Chondrocyte (in vitro differentiated cells): ENCODE measurements at places on chromosomes 16 and 17. TPM values are rescaled to one million over a fixed set of nuclear protein-coding genes. Genes with fewer than 3 reads are reported as not detected.

DNA sequence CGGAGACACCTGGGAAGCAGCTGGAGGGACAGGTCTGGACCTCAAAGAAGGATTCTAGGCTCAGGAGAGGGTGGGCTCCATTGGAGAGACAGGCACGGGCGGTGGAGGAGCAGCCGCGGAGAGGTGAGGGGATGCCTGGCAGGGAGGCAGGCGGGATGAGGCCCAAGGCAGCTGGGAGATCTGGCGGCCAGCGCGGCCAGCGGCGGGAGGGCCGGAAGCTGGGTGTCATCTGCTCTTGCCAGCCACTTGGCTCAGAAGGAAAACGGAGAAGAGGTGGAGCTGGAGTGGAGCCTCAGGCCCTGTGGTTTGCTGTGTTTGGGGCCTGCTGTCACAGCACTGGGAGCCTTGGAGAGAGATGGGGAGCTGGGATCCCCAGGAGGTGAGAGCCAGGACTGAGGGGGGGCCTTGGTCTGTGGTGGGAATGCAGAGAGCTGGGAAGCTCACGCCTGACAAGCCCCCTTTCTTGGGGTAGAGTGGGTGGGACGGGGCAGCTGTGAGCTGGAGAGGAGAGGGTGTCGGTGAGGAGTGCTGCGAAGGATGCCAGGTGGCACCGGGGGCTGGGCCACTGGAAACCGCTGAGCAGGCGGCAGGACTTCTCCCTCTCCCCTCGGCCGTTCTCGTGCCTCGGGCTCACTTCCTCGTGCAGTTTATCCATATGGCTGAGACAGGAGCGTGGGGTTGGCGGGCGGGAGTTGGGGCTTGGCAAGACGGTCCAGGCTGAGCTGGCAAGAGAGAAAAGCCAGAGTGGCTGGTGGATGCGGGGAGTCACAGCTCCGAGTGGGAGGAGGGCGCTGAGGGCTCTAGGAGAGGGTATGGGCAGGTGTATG, 8.0 kb downstream of the TBC1D24 start:
- DNase-seq = no peak

GRCh38 chr16:66591018-66591417, 11.8 kb downstream of the CMTM2 start:
- no peak for DNase-seq

The GPR139 gene
- total RNA-seq = not detected in 3 replicates

The KCNJ18 gene
- not detected in 3 replicates for total RNA-seq

- DNase-seq = peak; percentile 20
Observed at GRCh38 chr16:68486502-68487202, 38.3 kb upstream of the SMPD3 start.

- DNase-seq = no peak
Observed at GRCh38 chr17:72477491-72477890, 356.7 kb downstream of the SOX9 start.

GRCh38 chr17:31156326-31156725, 61.5 kb downstream of the NF1 start:
- DNase-seq = no peak

DNA sequence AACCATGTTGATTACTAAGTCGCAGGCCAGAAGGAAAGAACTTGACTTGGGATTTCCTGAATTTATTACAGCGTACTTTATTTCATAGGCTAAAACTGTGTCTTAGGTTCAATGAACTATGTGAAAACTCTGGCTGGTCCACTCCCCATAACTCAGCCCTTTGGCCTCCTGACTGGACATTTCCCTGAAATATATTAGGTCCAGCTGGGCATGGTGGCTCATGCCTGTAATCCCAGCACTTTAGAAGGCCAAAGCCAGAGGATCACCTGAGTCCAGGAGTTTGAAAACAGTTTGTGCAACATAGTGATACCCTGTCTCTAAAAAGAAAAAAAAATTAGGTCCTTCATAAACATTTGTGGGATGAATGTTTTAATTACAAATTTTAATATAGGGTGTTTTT, 97.0 kb downstream of the CYLD start:
- DNase-seq = no peak

GRCh38 chr17:32222621-32223020, 43.0 kb upstream of the RHBDL3 start:
- no peak for DNase-seq

DNA sequence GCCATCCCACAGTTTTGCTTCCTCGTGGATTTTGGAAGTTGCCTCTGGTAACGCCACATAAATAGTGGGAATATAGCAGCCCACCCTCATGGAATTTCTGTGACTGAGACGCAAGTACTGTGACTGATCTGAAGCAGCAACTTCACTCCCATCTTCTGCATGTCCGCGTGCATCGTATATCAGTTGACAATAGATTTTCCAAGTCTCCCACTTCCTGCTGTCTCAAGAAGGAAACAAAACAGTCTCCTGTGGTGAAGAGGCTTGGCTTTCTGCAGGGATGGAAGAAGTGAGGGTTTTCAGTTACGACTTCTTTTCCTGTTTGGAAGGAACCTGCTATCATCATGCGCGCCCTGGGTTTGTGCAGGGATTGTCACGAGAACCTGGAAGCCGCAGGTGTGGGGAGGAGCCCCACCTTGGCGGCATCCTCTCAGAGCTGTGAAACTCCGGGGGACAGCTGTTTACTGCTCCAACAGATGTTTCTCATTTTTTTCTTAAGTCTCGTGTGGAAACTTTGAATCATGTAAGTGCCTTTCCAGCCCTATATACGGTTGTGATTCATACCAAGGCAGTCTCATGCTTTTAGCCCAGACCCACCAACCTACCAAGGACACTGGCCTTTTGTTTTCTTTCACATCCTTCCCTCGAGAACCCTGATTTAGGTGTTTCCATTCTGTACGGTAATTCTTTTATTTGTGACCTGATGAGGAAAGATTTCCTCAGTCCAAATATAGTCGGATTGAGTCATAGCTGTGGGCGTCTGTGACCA, 57.5 kb downstream of the WIPI1 start:
- no peak for DNase-seq

DNA sequence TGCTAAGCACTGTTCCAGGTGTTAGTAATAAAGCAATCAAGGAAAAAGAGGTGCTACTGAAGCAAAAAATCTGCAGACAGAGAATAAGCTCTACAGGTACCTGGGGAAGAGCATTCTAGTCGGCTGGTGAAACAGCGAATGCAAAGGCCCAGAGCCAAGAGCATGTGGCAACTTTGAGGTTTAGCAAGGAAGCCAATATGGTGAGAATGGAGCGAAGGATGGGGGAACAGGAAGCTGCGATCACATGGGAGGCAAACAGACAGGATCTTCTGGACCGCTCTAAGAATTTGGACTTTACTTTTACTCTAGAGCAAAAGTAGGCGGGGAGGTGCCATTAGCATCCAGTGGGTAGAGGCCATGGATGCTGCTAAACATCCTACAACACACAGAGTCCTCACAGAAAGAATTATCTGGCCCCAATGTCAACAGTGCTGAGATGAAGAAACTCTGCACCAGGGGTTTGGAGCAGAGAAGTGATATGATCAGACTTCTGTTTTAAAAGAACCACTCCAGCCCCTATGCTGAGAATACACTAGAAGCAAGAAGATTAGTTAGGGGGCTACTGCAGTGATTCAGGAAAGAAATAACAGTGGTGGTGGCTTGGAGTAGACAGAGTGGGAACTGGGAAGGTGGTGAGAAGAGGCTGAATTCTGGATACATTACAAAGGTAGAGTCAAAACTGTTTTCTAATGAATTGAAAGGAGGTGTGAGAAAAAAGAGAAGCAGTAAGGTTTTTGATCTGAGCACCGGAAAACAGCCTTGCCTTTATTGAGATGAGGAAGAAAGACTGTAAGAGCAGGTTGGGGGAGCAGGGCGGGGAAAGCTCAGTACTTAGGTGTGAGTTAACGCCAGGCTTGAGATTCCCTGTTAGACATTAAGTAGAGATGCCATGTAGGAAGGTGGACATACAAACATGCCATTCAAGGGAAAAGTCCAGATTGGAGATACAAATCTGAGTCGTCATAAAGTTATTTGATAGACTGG, 11.0 kb downstream of the EFTUD2 start:
- no peak for DNase-seq

DNA sequence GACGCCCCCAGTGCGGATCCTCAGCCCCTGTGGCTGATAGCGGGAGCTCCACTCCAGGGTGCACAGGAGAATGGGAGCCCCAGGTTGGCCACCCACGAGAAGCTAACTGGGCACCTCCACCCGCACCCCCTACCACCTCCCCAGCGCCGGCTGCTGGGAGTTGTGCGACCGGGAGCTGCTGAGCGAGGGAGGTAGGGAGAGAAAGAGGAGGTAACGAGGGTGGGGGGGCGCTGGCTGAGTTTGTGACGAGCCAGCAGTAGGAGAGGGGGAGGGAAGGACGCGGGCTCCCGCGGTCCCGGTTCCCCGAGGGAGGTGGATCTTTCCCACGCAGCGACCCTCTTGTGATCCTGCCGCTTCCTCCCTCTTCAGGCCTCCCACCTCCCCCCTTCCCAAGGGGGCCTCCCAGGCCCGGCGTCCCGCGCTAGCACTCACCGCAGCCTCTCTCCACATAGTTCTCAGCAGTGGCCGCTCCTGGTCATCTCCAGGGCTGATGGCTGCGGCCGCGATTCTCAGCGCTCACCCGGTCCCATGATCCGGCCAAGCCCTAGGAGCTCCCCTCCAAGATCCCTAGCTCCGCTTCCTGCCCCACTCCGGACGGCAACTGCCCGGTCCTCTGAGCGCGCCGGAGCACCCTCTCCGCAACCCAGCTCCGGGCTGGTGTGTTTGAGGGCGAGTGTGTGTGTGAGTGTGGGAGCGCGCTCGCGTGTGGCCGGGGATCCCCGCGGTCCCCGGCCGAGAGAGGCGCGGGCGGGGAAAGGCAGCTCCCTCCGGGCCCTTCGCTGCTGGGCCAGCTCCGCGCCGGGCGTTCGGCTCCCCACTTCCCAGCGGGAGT, at the start of gene GRIN2A:
Gene GRIN2A, minus strand, starts transcription at position 207 of the 832 bp plus-strand sequence. CDS start 2,017 bp downstream, outside the sequence.
- no peak for DNase-seq

DNA sequence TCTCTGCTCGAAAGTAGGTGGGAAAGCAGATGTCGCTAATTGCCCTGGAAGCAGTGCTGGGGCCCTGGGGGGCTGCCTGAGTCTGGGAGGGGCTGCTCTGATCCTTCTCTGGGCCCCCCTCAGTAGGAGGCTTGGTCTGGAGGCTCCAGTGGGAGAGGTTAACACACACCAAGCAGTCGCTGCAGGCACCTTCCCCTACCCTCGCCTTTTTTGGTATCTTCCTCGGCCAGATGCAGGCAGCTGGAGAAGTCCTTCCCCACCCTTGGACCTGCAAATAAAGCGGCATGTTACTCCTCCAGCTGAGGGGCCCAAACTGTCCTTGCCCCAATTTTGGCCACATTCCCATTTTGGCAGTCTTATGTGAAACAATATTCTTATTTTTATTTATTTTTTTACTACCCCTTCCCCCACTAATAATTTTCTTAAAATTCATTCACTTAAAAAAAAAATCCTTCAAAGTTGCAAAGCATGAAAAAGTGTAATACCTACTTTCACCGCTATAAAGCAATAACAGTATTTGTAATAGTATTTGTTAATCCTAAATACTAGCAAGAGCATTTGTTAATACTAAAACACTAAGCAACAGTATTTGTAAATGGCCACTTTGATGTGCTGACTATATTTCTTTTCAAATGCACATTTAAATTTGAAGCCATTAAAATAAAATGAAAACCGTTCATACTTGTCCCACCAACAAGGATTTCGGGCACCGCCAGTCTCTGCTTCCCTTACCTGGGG, 15.0 kb downstream of the C16orf46 start:
- DNase-seq = no peak

DNA sequence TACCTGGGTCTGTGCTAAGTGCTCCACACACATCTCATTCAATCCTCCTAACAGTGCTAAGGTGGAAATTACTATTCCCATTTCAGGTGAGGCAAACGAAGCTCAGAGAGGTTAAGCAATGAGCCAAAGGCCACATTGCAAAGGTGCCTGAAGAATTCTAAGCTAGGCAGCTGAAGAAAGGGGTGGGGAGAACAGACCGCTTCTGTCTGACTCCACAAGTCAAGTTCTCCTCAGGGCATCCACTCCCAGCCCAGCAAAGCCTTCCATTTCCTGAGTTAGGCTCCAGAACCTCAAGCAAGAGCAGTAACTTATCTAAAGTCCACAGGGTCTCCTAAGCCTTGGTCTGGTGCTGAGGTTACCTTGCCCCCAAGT, 27.0 kb upstream of the MRPS23 start:
- no peak for DNase-seq

DNA sequence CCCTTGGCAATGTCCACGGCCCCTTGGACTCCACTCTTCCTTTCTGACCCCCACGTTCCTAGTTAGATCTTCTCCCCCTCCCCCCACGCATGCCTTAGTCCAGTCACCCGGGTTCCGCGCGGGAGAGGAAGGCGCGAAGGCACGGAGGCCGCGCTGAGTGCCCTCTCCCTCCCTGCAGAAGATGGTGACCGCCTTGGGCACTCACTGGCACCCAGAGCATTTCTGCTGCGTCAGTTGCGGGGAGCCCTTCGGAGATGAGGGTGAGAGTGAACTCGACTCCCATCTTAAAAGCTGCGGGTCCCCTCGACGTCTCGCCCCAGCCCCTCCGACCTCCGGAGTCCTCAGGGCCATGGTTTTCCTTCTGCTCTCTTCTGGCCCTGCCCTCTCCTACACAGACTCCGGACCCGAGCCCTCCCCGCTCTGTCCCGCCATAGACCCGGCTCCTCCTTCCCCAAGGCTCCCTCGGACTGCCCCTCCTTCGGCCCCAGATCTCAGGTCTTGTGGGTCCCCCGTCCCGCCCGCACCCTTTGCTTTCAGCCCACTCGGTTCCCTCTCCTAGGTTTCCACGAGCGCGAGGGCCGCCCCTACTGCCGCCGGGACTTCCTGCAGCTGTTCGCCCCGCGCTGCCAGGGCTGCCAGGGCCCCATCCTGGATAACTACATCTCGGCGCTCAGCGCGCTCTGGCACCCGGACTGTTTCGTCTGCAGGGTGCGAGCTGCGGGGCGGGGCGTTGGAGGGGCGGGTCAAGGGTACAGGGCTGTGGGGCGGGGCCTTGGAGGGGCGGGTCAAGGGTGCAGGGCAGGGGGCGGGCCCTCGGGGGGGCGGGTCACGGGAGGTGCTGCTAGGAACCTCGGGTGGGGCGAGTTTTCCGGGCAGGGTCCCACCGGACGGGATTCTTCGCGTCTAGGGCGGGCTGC, 4.6 kb downstream of the TGFB1I1 start:
- no peak for DNase-seq

DNA sequence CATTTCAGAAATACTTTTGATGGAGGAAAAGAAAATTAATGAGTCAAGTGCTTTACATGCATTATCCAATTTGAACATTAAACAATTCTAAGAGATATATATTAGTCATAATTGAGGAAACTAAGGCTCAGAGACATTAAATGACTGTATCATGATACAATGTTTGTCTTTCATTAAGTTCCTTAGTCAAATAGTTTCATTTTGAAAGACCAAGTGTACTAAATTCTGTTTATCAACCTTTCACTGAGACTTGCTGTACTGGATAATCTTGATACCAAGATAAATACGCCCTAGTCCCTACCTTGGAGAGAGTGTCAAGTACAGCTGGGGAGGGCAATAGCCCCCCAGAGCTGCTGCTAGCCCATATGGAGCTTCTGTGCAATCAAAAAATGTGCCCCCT, 24.2 kb downstream of the TOM1L2 start:
- no peak for DNase-seq

GRCh38 chr16:28877655-28878000, 660 bp upstream of the ATP2A1 start:
- no peak for DNase-seq

DNA sequence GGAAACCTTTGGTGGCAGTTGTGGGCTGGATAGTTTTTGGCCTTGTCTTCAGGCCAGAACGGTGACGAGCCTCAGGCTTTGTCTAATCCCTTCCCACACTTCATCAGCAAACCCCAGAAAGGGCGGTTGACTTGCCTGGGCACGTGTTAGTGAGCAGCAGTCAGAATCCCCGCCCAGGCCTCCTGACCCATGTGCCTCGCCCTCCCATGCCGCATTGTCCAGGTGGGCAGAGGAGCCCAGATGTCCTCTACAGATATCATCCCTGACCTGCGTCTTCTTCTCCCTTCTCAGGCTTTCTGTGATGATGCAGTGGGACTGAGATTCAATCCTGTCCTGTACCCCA, 82.5 kb downstream of the OR1D5 start:
- DNase-seq = peak; percentile 58
